Activated CD4-positive, alpha-beta T cell treated with anti-CD3 and anti-CD28 coated beads, Interleukin-2, amount 10 ng/mL, durations not matched to agents 7 days and 5 days (primary cell): ENCODE measurements at places on chromosomes 5 and 9. TPM values are rescaled to one million over a fixed set of nuclear protein-coding genes. Genes with fewer than 3 reads are reported as not detected.

DNA sequence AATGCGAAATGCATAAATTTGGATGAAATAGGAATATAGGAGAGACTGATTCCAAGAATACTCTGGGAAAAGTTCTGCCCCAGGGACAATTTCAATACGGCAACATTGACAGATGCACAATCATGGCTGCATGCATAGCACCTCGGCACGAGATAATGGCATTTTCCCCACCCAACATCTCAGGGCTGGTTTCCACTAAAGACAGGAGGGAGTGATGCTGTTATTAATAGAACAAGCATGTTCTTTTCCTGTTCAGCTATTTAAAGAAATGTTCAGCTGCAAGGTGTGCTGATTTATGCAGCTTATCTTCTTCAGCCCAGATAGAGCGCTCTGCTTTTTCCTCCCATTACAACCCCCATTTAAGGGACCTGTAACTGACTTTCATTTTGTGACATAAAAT is 740.2 kb downstream of the TLR4 start:
- DNase-seq: no peak

DNA sequence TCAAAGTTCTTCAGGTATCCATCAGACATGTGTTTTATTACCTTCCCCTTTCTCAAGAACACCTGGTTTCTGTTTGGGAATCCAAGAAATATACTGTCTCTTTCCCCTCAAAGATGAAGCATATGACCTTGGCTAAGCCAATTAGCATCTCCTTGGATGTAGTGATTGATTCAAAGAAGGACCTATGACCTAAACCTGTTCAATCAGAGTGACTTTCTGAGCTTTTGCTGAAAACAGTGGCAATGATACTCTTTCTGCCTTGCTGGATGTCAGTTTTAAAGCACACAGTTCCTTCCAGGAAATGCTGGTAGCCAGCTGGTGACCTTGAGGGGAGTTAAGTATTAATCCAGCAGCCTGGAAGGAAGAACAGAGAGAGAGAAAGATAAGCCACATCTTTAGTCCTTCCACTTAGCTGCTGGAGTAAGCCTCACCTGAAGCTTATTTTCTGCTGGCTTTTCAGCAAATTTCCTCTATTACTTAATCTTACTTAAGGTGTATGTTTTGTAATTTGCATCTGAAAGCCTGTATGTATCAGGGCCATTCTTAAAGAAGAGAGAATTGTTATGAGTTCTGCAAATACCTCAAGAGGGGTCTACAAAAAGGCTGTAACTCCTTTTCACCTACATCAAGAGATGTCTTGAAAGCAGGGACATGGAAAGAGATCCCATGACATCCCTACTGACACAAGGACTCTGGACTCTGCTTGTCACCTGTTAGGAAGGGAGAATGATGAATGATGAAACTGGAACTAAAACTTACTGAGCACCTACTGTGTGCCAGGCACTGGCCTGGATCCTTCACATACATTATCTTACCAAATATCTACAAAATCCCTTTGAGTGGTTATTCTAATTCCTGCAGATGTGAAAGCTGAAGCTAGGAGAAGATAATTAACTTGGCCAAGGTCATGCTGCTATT is 35.2 kb upstream of the PIK3R1 start:
- DNase-seq: no peak

- DNase-seq: no peak
Observed at GRCh38 chr5:73796164-73797131, 170.5 kb downstream of the ARHGEF28 start.

GRCh38 chr9:128684065-128684324 is 5.0 kb upstream of the SET start:
- DNase-seq: no peak

- DNase-seq: peak; percentile 49
Observed at GRCh38 chr5:144203750-144204596, 33.3 kb downstream of the KCTD16 start.

GRCh38 chr9:35564658-35565061 is 40.4 kb upstream of the TESK1 start:
- no peak for DNase-seq

DNA sequence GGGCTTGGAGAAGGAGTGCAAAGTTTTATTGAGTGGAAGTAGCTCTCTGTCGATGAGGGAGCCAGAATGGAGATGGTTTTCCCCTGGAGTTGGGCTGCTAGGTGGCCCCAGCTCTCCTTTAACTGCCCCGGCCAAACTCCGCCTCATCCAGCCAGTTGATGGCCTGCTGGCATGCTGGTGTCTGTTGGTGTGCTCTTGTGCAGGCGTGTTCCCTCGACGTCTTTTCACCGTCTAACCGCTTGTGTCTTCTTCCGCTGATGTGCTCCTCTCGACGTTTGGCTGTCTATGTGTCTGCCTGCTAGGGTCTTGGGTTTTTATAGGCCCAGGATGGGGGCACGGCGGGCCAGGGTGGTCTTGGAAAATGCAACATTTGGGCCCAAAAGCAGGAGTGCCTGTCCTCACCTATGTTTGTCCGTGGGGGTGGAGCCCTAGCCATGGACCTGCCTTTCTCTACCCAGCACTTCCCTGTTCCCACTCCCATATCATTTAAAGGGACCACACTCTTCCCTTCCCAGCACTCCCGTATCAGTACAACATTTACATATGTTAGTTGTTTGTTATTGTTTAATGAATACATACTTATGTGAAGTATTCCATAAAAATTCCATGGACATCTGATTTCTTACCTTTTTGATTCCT is 97.9 kb downstream of the CDC42SE2 start:
- no peak for DNase-seq

GRCh38 chr9:12698986-12699385 is 5.8 kb downstream of the TYRP1 start:
- no peak for DNase-seq

DNA sequence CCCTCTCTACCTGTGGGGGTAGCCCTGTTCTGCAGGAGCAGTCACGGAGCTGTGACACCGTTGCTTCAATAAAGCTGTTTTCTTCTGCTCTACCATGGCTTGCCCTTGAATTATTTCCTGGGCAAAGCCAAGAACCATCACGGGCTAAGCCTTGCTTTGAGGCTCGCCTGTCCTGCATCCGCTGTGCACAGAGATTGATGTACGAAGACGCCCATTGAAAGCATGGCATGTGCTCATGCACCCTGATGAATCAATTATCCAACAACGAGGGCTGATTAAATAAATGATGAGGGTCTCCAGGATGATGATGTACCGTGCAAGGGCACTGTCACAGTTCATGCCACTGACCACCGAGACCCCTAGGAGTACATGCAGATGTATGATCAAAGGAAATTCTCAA is 20.7 kb downstream of the PTGES start:
- no peak for DNase-seq

- DNase-seq: no peak
Observed at GRCh38 chr5:178287791-178288105, 55.1 kb upstream of the PHYKPL start.

DNA sequence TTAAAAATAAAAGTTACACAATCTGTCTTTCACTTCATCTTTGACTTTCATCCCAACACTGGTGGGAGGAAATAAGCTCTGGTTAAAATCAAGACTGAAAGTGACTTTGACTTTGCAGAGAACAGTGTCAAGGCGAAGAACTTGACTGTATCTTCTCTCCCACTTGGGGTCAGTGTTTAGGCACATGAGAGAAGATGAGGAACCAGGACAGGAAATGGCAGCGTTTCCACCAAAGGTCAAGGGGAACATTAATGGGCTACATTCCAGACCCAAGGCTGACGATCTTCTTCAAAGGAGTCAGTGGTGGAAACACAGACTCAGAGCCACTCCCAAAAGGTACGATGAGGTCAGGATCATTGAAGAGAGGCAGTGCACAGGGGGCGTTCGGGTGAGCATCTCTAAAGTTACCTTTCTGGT is 409.5 kb downstream of the ARHGEF28 start:
- no peak for DNase-seq

- DNase-seq: no peak
Observed at GRCh38 chr5:174404848-174405247, 319.5 kb upstream of the MSX2 start.

- no peak for DNase-seq
Observed at GRCh38 chr5:145574889-145575573, 260.1 kb downstream of the PRELID2 start.

DNA sequence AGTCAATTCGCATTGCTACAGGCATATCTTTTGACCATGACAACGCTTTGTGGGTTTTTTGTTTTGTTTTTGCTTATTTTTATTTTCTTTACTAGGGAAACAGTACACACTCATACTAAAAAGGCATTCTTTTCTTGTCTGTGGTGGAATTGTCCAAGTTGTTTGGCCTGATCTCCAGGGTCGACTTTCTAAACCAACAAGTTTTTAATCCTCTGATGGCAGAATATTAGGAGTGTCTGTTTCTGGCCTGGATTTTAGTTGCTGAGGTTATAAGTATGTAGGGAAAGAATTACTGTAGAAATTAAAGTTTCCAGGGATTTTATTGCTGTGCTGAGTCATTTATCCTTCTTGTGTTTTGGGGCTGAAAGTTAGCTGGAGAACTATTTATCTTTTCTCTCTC is 218.5 kb downstream of the TAF11L14 start:
- no peak for DNase-seq

DNA sequence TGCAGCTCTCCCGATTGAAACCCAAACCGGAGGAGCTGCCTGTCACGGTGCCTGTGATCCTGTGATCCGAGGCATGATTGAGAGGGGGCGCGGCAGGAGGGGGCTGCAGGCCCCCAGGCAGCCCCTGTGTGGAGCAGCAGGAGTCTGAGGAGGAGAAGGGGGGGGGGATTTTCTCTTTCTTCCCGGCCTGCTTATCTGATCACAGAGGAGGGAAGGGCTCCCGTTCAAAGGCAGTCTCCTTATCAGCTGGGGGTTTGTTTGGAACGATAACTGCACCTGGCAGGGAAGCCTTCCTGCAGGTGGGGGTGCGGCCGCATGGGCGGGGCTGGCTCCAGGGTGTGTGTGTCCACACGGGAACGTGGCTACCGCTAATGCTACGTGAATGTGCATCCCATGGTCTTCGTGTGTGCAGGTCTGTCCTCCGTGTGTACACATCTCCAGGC is 38.4 kb downstream of the LMX1B start:
- no peak for DNase-seq

DNA sequence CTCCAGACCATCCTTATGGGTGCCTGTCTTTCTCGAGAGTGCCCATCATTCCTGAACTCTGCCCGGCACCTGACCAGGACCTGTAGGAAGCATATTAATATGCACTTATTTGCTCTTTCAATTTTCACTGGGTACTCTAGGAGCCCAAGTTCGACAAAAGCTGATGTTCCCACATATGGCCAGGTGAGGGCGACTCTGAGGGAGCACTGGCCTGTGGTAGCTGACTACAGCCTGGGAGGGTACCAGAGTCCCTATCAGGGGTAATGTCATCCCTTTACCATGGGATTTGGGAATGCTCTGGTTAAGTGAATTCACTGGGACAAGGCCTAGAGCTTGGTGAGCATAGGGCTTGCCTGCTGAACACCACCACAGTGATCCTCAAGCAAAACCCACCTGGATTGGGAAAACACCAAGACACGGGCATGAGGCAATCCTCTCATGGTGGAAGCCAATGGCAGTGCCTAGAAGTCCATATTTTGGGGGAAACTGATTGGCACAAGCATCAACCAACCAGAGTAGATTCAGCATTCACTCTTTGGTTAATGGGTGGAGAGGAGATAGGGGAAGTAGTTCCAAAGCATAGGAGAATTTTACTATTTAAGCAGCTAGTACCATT is 112.2 kb downstream of the MTX3 start:
- peak; percentile 24 for DNase-seq

DNA sequence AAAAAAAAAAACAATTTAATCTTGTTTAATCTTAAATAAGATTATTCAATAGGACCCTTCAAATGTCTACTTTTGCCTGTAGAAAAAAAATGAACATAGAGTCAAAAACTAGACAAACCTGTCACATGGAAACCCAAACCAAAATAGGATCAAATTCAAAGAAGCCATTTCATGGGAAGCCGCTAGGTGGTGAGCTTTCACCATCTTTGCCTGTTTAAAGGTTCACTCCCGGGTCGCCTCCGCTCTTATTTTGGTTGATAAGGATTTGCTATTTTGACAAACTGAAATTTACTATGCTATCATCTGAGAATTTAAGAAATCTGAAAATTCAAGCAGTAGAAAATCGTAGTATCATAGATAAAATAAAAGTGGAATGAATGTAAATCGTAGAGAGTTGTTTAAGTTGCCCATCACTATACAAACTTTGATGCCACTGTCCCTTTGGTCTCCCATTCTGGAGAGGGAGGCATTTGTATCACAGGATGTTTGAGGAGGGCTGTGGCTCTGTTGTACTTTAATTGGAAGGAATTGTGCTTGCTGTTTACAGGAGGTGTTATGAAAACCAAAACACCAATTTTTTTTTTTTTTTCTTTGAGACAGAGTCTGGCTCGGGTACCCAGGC is 43.5 kb upstream of the DNAH5 start:
- peak; percentile 36 for DNase-seq

GRCh38 chr9:34403554-34404380 is 27.1 kb upstream of the MYORG start:
- DNase-seq: peak; percentile 63

DNA sequence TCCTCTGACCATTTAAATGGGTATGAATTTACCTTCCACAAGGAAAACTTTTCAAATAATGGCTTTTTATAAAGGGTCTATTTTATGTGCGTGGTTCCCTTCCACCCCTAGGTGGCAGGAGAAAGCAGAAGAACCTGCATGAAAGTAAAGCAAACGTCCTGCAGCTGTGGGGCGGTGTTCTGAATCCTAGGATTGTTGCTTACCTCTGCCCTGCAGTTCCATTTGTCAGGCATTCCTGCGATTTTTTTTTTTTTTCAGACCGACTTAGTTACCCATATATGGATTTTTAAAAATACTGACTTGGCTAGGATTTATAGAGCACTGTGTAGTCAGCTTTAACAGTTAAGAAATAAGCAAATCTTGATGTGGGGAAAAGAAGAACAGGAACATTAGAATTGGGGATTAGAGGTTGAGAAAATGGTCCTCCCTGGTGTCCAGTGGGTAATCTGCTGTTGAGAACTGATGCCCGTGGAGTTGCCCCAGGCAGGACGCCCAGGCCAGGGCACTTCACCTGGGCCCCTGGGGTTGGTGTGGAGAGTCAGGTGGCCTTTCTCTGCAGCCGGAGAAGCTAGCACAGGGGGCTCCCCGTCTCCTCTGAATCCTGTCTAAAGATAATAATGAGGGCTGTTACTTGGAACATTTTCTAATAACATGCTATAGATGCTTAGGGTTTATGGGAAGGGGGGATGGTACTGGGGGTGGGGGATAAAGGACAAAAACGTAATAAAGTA is 30.4 kb upstream of the LTC4S start:
- peak; percentile 64 for DNase-seq

DNA sequence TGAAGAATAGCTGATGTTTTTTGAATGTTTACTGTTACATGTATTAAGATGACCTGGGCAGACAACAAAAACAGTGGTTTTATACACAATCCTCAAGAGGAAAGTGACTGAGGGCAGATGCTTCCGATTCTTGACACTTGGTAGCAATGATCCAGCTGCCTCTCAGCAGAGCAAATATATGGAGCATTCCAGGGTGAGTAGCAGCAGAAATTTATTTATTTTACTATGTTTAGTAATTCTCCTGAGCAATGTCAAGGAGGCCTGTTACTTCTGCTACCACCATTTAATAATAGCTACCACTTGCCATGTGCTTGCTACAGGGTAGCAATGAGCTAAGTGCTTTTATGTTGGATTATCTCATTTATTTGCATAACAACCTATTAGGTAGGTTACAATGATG is 69.1 kb upstream of the NR3C1 start:
- DNase-seq: no peak

EPB41L4A gene
- total RNA-seq: 0.62 TPM

BTNL9 gene
- not detected for total RNA-seq

PDGFRB gene
- total RNA-seq: 3.6 TPM

ENC1 gene
- total RNA-seq: 2.2 TPM

C6 gene
- not detected for total RNA-seq

WDR31 gene
- total RNA-seq: 0.55 TPM

LCN15 gene
- not detected for total RNA-seq

FOXI1 gene
- not detected for total RNA-seq

ZBED3 gene
- 0.47 TPM for total RNA-seq

CDH12 gene
- total RNA-seq: not detected

DMGDH gene
- not detected for total RNA-seq

LHFPL2 gene
- 0.37 TPM for total RNA-seq
